Activated CD4-positive, alpha-beta T cell treated with anti-CD3 and anti-CD28 coated beads for 48 hours (primary cell): ENCODE measurements at places on chromosomes 12 and 14.

DNA sequence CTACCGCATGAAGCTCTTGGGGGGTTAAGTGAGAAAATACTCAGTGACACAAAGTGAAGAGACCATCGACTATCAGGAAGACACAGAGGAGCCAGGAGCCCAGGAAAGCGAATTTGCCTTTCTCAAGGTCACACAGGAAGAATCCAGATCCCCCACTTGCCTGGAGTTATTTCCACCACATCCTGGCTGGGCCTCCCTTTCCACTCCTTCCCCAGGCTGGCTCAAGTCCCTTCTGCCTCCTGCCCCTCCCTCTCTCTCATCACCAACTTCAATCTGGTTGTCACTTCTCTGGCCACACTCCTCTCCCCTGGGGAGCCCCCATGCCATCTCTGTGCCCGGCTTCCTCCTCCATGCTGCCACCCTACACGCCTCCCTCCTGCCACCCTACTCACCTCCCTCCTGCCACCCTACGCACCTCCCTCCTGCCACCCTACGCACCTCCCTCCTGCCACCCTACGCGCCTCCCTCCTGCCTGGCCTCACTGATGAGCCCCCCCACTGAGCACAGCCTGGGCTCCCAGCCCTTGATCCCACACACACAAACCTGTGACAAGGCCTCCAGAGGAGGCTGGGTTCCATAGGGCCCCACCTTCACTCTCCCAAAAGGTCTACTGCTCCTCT is 6.3 kb downstream of the SCNN1A start:
- no peak for DNase-seq

DNA sequence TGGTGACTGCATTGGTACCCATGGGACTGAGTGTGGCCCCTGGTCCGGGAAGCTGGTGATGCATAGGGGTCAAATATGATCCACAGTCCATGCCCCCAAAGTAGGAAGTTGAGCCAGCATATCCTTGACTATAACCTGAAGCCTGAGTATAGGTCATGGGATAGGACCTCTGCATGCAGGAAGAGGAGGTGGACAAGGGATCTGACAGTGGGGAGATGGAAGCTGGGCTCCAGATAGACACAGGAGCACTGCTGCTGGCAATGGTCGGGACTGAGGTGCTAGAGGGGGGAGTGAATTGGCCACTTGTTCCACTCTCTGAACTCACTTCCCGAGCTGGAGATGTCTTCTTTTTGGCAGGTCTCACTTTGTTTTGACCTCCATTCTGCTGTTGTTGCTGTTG is 8.4 kb downstream of the OTX2 start:
- DNase-seq = no peak

- DNase-seq = no peak
These were observed 738.7 kb upstream of the LMO3 start for GRCh38 chr12:17344649-17345048.

DNA sequence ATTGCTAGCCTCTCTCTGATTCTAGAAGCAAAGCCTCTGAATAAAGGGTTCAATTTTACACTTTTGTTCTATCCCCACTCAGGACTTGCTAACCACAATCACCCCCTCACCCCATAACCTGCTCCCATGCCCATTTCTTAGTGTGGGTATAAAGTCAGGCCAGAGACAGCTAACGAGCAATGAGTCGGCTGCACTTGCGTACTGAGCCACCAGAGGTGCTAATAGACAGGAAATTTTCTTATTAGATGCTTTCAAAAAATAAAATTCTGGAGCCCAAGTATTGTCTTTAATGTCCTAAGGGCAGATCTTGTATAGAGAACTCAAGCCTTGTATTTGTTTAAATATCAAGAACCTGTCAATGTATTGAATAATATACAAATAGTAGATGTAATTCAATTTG is 256.9 kb downstream of the SYT1 start:
- DNase-seq = no peak

DNA sequence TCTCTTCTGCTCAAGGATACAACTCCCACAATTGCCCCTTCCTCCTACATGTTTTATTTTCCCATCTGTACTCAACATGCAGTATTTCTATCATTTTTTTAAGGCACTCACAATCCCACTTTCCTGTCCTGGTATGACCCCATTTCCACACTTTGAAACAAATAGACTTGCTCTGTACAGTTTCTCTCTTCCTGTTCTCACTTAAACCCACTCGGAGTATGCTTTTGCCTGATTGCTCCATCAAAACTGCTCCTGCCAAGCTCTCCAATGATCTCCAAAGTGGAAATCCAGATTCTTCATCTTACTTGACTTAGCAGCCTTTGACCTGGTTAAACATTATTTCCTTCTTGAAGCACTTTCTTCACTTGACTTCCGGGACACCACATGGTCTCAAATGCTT is 384.5 kb downstream of the SEC23A start:
- no peak for DNase-seq

DNA sequence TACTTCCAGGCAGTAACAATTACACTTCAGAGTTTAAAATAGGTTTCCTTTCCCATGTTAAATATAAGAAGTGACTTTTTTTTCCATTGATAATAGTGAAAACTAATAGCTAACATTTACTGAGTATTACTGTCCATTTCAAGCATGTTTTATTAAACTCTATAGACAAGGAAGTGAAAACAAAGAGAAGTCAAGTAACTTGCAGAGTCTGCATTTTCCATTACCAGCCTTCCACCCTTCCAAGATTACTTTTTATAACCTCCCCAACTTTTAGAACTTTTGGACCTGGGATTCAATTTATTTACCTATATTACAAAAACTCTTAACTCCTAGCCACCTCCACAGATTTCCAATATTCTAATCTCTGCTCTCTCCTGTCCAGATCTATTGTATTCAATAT is 67.7 kb downstream of the SEC23A start:
- DNase-seq = no peak

DNA sequence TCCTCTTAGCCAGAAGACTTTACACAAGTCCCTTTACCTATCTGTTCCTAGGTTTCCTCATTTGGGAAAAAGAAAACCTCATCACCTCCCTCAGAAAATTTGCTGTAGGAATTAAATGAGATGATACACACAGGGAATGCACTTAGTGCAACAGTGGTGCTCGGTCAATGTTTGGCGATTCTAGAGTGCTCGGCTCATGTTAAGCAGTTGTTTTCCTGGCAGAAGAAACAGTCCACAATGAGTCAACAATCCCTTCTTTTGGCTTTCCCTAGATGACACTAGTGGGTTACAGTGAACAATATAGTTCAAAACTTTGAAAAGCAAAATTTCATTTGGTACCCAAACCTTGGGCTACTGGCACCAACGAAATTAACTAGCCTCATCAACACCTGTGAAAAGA is 3.9 kb upstream of the TMEM233 start:
- DNase-seq = no peak

DNA sequence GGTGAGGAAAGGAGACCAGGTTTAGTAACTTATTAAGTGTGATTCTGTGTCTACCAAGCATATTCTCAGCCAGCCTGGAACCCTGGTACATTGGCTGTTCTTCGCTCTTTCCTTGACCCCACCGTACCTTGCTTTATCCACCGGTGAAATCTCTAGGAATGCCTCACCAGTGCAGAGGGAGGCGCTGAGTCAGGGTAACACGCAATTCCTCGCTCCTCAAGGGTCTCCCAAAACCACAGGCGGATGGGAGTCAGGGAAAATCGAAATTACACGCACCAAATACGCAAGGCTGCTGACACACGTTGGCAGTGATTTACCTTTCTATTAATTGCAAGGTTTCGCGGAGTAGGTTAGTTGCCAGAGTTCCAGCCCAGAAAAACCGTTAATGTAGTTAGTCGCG is 845 bp downstream of the L3HYPDH start:
- no peak for DNase-seq

GRCh38 chr12:101763246-101763931 is 24.1 kb upstream of the SYCP3 start:
- DNase-seq = no peak

GRCh38 chr14:33686218-33686617 is 264.7 kb downstream of the EGLN3 start:
- no peak for DNase-seq

GRCh38 chr14:89814126-89814525 is 140.4 kb downstream of the EFCAB11 start:
- DNase-seq = no peak

GRCh38 chr12:120121766-120122293 is 5.3 kb upstream of the RAB35 start:
- DNase-seq = peak; percentile 33

DNA sequence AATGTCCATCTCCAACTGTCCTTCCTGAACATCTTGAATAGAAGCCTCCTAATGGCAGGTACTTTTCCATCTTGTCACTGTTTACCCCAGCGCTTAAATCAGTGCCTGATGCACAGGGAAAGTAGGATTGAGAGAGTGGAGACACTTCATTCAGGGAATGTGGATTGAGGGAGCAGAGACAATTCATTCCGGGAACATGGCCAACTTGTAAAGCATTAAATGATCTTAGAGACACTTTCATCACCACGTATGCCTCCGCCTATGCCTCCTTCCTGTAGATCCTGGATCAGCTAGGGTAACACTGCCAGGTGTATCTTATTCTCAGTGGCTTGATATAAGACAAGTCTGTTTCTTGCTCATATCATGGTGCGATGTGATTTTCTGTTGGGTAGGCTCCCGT is 67.6 kb upstream of the CSRP2 start:
- no peak for DNase-seq

- no peak for DNase-seq
These were observed 6.5 kb downstream of the AMDHD1 start for GRCh38 chr12:95949477-95950206.

GRCh38 chr14:97267509-97267908 is 470.3 kb downstream of the VRK1 start:
- DNase-seq = no peak

DNA sequence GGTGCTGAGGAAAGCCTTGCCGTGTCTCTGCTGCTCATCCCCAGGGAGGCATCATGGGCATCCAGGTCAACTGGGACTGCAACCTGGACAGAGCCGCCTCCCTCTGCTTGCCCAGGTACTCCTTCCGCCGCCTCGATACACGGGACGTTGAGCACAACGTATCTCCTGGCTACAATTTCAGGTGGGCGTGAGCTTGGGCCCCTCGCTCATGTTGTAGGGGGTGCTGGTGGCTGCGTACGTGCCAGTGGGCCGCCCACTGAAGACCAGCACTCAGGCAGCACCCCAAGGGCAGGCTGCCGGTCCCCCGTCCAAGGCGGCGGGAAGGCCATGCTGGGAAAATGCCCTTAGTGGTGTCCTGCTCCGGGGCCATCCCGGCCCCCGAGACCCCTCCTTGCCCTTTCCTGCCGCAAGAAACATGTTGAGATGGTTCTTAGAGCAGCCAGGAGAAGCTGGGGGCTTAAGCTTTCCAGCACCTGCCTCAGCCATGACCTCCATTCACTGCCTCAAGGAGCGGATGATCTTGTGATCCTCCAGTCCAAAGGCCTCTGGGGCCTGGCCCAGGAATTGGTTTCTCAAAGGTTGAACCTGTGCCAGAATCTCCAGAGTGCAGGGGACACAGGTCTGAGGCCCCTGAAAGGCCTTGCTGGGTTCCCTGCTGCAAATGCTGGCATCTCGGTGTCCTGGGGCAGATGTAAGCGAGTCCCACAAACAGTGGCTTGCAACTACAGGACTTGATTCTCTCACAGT is 19.2 kb downstream of the P2RX4 start:
- DNase-seq = no peak

- DNase-seq = peak; percentile 19
These were observed 17.3 kb downstream of the PPM1A start for GRCh38 chr14:60266021-60266937.

- peak; percentile 66 for DNase-seq
These were observed 412.3 kb downstream of the RPS29 start for GRCh38 chr14:49173765-49174373.

GRCh38 chr14:88142997-88143396 is 138.1 kb downstream of the GPR65 start:
- DNase-seq = no peak
